ENCODE measurements at places on chromosomes 5 and 9.

GRCh38 chr5:42832060-42832459 is 20.4 kb upstream of the SELENOP start:
- DNase-seq: no peak

- DNase-seq: no peak
Observed at GRCh38 chr5:146745931-146746577, 132.5 kb downstream of the PPP2R2B start.

GRCh38 chr5:165627548-165628170 is 2122.2 kb downstream of the MAT2B start:
- no peak for DNase-seq

GRCh38 chr9:125089331-125089730 is 54.0 kb downstream of the SCAI start:
- DNase-seq: no peak

DNA sequence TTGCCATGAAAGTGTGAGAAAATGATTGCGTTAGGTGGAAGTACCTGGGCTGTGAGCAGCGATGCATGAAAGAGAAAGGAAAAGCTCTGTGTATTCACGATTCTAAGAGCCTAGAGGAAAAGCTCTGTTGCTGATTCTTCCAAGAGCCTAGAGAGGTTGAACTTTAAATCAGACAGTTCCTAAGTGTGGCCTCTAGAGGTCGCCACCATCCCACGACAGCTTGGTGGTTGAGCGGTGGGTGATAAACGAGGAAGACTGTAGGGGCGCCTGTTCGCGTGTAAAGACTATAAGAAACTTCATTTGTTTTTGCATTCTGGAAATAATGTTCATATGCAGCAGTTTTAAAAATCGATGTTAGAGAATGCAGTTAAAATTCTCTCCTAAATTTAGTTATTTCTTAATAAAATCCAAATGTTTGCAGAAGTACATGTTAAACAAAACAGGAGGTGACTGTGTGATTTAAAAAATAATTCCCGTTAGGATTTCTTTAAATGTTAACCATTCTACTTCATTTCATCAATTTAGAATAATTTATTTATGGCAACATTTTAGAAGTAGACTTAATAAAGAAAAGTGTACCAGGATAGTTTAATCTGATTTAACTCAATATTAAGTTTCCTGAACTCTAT is 107.7 kb downstream of the TENT4A start:
- no peak for DNase-seq

DNA sequence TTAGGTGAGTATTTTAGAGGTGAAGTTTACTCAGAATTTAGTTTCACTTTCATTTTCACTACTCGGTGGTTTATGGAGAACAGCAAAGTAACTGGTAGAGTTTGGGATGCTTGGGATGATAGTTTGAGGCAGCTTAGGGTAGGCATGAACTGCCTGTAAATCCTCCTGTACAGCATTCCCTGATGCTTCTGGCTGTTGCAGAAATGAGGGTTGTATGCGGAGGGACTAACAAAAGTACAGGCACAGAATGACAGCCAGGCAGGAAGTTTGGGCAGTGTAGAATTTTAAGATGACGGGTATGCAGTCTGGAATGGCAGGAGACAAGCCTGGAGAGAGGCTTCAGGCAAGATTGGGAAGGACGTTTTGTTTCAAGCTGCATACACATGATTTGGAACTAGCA is 48.0 kb upstream of the FAM120AOS start:
- peak; percentile 28 for DNase-seq

DNA sequence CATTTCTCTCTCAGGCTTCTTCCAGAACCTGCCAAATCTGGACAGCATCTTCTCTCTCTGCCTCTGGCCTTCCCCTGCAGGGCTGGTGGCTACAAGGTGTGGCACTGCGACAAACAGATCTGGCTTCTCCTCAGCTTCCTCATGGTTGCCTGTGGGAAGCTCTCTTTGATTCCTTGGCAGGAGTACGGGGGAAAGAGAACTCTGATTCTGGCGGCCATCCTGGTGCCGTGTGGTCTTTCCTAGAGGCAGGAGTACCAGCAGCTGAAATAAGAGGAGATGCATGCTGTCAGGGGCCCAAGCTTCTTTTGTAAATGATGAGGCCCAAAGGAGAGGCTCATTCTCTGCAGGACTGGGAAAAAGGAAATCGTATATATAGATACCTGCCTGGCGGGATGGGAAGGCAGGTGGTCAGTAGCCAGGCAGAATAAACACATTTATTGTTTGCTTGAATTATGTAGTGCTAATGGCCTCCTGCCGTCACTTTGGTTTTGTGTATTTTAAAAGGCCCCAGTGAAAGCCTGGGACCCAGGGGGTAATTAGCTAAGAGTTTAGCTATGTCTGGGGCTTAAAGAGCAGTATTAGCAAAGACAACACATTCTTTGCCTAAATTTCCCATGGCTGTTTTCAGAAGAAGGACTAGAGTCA is at the start of gene CER1:
CER1 (minus strand) TSS at position 343 of the 645 bp plus-strand sequence; CDS start at position 282, 61 bp downstream.
- no peak for DNase-seq

GRCh38 chr5:172437445-172438318 is 16.6 kb downstream of the SH3PXD2B start:
- DNase-seq: peak; percentile 84

GRCh38 chr9:114837923-114838322 is 32.1 kb upstream of the TNFSF15 start:
- no peak for DNase-seq

- DNase-seq: peak; percentile 4
Observed at GRCh38 chr5:62550103-62550502, 28.5 kb upstream of the LRRC70 start.

- no peak for DNase-seq
Observed at GRCh38 chr9:84893419-84894128, 224.0 kb downstream of the NTRK2 start.

DNA sequence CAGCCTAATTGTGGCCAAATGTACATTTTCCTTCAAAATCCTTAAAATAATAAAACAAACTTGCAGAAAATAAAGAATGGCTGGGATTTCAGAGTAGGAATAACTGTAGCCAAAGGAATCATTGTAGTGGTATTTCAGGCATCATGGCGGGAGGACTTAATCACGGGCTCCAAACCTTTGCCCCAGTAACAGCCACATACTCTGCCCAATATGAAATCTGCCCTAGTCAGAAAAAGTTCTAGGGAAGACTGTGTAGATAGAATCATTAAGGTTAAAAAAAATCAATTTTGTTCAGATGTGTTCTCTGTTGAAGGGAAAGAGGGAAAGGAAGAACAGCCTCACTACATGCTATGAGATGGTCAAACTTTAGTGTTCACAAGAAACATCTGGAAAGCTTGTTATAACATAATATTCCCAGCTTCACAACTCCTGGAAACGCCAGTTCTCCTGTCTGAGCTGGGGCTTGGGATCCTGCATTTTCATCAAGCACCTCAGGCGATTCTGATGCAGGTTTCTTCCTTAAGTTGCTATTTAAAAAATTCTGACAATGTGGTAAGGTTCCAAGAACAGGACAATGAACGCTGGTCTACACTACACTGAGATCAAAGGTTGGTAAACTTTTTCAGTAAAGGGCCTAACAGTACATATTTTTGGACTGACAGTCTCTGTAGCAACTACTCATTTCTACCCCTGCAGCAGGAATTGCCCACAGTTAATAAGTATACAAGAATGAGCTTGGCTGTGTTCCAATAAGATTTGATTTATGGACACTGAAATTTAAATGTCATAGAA is 87.9 kb downstream of the CEMIP2 start:
- DNase-seq: peak; percentile 63

DNA sequence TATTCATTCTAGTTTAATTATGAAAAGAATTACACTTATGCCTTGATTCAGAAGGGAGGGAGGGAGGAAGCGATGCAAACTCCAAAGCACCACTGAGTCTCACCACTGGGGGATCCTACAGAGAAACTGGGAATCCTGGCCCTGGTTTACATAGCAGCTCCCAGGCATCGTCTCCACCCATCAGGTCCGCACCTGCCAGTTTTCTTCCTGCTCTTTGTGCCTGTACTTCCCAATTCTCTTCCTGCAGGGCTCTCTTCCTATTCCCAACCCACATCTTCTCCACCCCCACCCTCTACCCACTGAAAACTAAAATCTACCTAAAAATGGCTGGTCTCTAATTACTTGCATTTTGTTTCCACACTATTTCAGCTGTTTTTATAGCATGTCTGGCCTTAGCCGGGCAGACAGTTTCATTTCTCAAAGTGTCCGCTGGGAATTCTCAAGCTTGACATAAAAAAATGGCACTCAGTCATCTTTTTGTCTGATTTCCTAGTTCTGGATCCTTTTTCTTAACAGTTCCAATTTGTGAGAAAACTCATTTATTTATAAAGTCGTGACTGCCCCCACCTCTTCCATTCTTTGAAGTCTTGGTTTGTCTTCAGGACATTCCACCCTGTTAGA is 1.6 kb upstream of the TNIP1 start:
- DNase-seq: no peak

DNA sequence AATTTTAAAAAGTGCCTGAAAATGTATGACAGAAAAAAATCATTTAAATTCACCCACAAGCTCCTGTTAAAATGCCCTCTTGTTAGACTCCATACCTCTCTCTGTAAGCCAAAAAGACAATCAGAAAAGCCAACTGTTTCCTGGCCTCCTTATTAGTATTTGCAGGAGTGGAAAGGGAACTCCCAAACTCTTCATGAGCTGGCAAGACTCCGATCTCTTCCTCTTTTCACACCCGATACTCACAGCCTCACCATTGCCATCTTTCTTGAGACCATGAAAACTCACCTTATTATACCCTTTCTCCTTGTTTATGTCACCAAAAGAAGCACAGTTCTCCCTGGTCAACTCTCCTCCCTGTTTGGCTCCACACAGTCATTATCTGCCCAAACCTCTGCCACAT is 197.8 kb downstream of the DMAC1 start:
- no peak for DNase-seq

- peak; percentile 79 for DNase-seq
Observed at GRCh38 chr5:80399526-80400239, 8.2 kb upstream of the ZFYVE16 start.

DNA sequence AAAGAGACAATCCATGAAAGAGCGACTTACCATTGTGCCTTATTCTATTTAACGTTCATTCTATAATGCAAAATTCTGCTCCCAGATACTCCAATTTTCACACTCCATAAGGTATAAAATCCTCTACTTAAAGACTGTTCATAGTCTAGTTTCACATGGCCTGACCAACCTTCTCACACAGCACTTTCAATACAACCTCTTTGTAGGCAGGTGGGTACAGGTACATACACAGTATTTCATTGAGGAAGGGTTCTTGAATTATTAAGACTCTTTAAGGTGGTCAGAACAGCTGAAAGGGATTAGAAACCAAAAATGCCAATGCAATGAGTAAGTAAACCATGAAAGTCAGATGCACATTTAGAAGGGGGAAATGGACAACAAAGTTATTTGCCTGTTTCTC is 352.0 kb downstream of the PARP8 start:
- DNase-seq: no peak

- DNase-seq: peak; percentile 12
Observed at GRCh38 chr5:60810438-60811085, 33.5 kb downstream of the ELOVL7 start.

DNA sequence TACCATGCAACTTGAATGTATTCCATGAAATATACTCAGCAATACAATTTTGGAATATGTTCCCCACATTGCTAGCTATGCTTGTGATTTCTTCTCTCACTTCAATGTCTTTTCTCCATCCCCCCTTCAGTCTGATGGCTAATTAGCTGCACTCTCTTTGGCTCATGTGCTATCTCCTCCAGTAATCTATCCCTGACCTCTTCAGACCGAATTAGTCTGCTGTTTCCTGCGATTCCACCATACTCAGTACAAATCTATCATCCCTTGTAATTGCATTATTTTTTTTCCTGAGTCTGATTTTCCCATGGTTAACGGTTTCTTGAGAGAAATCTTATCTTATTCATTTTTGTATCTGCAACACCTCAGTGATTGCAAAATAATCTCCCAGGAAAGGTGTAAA is 360.7 kb upstream of the CDH10 start:
- DNase-seq: no peak

DNA sequence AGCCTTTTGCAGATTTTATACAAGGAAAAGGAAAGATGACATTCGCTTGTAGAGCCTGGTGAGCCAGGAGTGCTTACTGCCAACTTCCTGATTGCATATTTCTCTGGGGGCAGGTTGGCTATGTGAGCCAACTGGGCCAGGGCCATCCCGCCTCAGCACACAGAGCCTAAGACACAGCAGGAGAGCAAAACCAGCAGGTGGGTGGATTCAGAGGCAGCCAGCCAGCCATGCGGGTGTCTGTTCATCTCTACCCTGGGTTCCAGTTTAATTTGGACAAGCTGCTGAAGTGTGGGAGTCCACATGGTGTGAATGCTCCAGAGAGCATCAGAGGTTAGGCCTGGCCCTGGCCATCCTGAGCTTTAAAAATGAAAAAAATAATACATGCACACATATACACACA is 291.4 kb downstream of the ARHGEF28 start:
- DNase-seq: no peak

- no peak for DNase-seq
Observed at GRCh38 chr9:136764301-136764891, at the start of gene LCN15. Gene LCN15, minus strand, starts transcription at chr9:136764518. Its CDS starts 30 bp downstream, at chr9:136764488.

DNA sequence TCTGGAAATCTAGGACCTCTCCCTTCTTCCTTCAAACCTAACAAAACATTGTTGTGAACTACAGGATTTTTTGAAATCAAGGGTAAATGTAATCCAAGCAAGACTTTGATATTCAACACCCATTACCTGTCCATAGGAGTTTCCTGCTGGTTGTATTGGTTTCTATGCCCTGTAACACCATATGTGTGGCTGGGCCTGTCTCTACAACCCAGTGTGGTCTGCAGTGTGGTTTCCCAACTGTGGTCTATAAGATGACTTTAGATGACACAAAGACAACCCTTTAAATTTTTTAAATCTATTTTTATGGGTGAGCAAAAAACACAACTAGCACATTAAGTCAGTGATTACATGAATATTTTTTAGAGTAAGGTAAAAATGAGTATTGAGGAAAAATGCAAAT is 93.1 kb downstream of the SMIM15 start:
- no peak for DNase-seq

DNA sequence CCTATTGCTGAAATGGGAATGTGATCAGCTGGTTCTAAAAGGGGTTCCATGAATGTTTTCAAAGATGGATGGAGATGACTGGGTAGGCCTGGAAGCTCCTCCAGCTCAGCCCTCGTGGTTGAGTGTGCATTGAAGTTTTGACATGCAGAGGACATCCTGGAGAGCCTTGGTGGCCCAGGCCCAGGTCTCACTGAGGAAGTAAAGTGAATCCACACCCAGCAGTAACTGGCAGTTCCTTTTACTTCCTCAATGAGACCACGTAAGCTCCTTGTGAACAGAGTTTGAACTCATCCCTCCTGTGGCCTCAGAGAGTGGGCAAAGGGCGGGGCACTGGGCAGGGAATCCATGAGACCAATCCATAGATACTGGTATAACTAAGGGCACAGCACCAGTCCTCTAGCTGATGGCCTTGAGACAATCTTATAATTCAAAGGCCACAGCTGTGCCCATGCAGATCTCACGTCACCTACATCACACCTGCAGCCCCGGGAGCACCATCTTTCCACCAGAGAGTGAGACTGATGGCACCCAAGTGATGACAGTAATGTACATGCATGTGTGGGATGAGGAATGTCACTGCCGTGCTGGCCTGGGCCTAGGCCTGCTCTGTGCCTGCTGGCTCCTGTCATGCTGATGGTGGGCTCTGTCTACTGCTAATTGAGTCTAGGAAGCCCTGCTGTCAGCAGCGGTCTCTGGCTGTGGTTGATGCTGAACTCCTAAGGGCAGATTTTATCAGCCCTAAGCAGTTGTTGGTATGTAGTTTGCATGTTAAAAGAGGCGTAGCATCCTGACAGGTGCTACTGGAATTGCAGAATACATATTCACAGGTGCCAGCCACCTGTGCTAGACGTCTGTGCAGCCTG is 257.8 kb downstream of the FSTL4 start:
- DNase-seq: no peak

GRCh38 chr9:127927988-127928675 is 2.4 kb downstream of the PIP5KL1 start:
- no peak for DNase-seq

- DNase-seq: no peak
Observed at GRCh38 chr5:181235323-181235688, 8.4 kb downstream of the RACK1 start.

Measured in AG10803 (cell line).